ENCODE measurements at places on chromosomes 2 and 18.

GRCh38 chr2:133766164-133766832 is 198.0 kb upstream of the NCKAP5 start:
- DNase-seq: no peak

DNA sequence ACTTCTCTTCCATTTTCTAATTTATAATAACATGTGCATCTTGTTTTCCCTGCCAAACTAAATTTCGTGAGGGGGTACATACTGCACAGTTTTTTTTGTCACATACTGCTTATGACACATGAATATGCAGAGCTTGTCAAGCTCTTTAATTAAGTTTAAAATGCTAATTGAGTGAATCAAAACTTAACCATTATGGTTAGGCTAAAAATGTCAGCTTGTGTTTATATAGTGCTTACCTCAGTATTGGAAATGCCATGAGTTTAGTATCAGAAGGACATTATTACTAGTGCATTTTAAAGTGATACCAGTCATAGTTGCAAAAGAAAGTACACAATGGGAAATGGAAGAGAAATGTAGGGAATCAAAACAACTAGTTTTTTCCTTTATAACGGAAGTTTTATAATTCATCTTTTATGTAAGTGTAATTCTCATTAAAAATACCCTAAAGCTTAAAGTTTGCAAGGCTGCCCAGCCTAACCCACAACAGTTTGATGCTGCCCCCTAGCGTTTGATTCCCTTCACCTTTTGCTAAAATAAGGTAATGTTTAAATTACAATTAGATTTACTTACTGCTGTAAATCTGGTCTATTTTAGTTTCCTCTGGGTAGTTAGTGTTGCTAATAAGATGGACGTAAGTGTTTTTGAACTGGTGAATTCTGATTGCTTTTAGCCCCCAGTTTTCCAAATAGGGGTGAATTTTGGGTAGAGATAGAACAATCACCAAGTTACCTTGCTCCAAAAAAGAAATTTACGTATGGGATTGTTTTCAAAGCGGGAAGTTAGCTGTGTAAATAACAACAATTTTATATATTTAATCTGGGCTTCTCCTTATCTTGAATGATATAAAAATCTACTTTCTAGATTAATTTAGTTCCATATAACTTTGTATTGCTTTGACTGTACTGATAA is 3.2 kb downstream of the SLC39A10 start:
- DNase-seq: no peak

- no peak for DNase-seq
These were observed 23.7 kb downstream of the CRACDL start for GRCh38 chr2:98912221-98912851.

DNA sequence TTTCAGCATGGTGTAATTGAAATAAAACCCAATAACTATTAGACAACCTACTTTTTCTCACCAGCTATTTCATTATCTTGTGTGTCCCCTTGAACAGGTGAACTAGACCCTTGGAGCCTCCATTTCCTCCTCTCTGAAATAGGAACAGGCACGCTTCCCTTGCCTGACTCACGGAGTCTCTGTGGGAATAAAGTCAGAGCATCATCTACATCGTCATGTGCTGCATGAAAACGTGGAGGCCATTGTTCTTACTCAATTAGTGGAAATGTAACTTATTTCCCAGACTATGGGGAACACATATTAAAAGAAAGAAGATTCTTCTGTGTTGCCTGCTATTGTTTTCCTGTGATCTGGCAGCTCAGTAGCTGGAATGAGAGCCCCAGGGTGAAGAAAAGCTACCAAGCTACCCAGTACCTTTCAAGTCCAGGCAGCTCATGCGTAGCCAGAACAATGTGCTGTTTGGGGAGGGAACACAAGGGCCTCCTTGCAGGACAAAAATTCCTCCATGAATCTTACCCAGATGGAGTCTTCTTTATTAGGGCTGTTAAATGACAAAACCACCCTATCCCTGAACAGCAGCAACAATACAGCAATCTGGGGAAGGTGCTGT is 59.8 kb downstream of the SOX11 start:
- DNase-seq: no peak

DNA sequence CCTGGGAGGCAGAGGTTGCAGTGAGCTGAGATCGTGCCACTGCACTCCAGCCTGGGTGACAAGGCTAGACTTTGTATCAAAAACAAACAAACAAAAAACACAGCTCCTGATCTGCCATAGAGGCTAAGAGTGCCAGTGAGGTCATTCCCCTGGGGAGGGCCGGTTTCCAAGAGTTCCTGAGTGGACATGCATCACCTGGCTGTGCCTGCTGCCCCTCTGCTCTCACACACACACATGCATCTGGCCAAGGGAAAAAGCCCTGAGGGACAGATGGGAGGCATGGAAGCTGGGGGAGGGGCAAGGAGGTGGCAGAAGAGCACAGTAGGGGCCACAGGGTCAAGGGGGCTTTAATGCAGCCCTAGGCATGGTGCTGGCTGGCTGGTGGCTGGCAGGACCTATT is 60.4 kb downstream of the ZBTB7C start:
- no peak for DNase-seq

- DNase-seq: no peak
These were observed 3.5 kb upstream of the CABLES1 start for GRCh38 chr18:23131693-23132319.

- no peak for DNase-seq
These were observed 14.2 kb upstream of the DSG1 start for GRCh38 chr18:31303771-31304170.

GRCh38 chr18:172361-172760 is 14.0 kb downstream of the USP14 start:
- no peak for DNase-seq

DNA sequence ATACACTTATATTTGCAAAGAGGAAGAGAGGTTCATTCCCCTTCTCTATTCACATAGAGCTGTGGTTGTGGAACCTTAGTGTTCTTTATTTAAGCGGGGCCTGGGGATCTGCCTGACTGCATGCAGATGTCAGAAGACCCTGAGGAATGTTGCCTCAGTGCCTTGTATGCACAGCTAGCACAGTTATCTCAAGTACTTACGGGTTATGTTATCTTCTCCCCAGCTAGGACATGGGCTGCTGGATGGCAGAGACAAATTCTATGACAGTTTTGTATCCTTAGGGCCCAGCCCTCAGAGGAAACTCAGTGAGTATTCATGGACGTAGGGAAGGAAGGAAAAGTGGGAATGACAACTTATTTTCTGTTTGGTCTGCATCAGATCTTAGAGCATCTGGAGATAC is 37.7 kb upstream of the RTN4 start:
- no peak for DNase-seq

DNA sequence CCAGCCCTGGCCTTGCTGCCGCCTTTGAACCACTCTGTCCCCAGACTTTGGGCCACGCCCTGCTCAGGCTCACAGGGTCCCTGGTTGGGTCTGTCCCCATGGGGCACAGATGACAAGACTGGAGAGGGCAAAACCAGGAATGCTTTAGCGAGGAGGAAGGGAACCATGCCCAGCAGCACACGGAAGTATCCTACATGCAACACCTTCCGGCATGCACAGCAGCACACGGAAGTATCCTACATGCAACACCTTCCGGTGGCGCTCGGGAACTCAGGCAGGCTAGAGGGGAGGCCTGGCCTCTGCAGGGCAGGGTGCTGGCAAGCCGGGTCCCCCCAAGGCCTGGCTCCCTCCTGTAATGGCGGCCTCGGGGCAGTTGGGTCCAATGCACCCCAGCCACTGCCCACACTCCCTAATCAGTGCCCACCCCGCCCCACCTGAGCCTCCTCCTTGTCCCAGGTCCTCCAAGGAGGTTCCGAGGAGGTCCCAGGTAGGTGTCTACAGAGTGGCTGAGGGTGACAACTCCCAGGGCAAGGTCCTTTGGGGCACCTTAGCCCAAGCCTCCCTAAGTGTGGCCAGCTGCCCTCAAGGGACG is 33.6 kb upstream of the SNED1 start:
- no peak for DNase-seq

GRCh38 chr2:165203689-165204559 is at the start of gene SCN3A:
SCN3A (minus strand) TSS chr2:165204050; CDS start chr2:165176394, 27,656 bp downstream.
- no peak for DNase-seq

- DNase-seq: no peak
These were observed 787 bp downstream of the ERBB4 start for GRCh38 chr2:212537726-212538304.

GRCh38 chr2:199663157-199663556 is 187.8 kb downstream of the FTCDNL1 start:
- no peak for DNase-seq

DNA sequence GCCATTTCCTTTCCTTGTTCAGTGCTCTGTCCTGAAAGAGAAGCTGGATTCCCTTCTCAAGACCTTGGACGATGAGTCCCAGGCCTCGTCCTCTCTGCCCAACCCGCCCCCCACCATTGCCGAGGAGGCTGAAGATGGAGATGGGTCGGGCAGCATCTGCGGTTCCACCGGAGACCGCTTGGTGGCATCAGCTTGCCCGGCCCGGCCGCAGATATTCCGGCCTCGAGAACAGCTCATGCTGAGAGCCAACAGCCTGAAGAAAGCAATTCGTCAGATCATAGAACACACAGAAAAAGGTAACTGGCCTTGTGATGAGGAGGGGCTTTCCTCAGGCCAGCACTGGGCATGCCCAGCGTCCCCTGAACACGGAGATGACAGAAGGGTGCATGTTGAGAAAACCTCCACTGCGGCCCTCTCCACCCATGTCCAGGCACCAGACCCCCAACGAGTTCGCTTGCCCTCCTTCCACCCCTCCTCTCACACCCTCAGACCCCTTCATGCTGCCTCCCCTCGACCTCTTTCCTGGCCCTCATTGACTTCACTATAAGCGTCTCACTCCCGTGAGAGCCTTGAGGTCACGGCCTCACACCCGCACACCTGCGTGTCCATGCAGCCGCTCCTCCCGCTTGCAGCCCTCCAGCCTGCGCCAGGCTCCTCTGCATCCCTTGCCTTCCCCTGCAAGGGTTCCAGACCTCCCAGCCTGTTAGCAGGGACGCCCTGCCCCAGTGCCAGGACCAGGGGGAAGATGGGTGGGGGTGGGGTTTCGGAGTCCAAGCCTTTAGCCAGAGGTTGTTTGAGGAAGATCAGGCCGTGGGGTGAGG is 95.0 kb downstream of the DGKD start:
- DNase-seq: no peak

GRCh38 chr2:39837856-39838453 is 58.9 kb upstream of the THUMPD2 start:
- no peak for DNase-seq

DNA sequence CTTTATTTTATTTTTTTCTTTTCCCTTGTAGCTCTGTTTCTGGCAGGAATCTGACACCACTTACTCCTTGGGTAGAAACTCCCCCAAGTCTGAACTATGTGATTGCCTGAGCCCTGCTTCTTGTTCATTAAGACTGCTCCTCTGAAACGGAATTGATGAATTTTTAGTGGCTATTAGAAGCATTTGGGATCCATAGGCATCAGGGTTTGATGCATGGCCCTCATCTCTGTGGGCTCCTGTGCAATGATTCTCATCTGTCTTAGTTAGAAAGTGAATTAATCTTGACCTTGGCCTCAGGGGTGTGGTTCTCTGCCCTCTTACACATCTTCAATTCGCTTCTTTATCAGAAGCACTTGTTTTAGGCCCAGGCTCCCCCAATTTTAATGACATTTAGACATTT is 31.0 kb upstream of the DARS1 start:
- DNase-seq: no peak

DNA sequence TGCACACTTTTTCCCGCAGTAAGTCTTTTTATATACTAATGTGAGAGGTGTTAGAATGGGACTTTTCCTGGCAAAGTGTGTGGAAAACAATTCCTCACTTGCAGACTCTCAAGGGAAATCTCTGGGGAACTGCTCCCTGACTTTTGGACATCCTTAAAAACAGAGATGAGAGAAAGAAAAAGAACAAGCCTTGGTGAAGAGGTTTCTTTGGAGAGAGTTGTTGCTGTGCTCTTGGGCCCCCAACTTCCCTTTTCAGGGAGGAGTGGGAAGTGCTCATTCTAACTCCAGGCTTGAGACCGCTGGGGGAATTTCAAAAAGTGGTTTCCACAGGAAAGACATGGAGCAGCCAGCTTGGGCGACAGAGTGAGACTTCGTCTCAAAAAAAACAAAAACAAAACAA is 142.6 kb upstream of the SPRED2 start:
- no peak for DNase-seq

GRCh38 chr2:153138651-153139375 is 339.7 kb downstream of the RPRM start:
- DNase-seq: no peak

DNA sequence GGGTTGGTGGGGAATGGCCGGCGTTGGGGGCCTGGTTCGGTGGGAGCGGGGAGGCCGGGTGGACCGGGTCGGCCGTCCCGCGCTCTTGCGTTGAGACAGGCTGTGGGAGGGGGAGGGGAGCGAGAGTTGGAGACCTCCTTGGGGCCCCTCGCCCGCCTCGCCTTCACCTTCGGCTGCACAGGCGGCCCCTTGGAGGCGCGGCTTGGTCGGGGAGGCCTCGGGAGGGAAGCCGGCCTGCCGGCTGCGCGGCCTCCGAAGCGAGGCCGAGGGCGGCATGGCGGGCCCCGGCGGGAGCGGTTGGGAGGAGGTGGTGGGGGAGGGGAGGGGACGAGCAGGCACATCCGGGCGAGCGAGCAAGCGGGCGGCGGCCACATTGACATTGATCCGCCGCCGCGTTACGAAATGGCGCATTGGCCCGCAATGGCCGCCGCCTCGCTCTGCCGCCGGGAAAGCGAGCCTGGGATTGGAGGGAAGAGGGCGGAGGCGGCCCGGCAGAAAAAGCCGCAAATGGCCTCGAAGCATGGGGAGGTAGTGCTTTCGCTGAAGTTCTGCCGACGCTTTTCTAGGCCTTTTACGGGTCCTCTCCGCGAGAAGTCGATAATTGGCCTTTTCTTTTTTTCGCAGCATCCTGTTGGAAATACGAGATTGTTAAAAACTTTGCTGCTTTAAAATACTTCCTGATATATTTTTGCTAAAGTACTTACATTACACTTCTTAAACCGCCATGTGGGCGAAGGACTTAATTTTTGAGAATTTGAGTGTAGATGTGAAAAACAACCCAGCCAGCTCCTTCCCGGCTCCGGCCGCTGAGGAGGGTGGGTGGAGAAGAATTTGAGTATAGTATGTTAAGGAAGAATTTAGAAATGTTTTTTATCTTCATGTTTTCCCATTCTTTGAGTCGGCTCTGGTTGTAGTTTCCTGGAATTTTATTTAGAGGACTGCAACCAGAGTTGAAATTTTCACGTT is 580 bp downstream of the HNRNPA3 start:
- no peak for DNase-seq

GRCh38 chr18:24801001-24801400 is 340.6 kb downstream of the HRH4 start:
- no peak for DNase-seq

- no peak for DNase-seq
These were observed 76.9 kb downstream of the DIS3L2 start for GRCh38 chr2:232038251-232038880.

GRCh38 chr18:48228301-48228715 is 180.9 kb downstream of the ZBTB7C start:
- DNase-seq: no peak

DNA sequence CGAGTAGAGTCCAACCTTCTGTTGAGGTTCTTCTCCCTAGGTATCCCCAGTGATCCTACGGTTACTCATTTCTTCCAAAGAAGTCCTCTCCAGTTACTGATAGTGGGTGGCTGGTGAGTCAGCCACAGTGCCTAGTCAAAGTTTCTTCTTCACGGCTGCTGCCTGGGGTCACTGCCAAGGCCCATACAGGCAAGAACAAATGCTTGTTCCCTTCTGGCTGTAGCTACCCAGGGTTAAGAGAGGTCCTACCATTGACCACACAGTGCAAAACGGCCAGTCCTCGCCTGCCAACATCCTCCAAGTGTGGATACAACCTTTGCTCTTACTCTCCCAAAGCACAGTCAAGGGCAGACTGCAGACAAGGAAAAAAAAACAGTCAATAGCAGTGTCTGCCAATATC is 2.9 kb upstream of the PTPN4 start:
- DNase-seq: no peak

GRCh38 chr2:105989070-105989469 is 205.0 kb downstream of the UXS1 start:
- DNase-seq: no peak

GRCh38 chr2:185278761-185279160 is 459.8 kb upstream of the FSIP2 start:
- no peak for DNase-seq
